NCI-H226 (cell line): ENCODE measurements at places on chromosomes 2 and 18.

- DNase-seq: no peak
Measured at GRCh38 chr2:118496870-118497611, 350.4 kb downstream of the EN1 start.

DNA sequence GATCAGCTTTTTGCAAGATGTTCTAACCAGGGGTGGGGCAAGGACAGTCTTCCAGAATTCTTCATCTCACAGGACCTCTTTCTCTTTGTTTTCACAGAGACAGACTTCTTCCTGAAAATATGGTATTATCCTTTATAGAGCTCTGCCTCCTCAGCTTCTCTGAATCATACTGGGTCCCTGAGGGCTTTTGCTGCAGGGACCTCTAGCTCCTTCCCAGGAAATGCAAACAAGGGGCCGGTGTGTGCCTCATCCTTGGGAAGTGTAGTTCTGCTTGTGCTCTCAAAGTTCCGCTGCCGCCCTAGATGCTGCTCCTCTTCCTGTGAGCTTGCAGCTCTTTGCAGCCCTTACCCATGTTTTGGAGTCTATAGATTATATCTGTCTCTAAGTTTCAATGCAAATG is 99.5 kb upstream of the NPAS2 start:
- DNase-seq: no peak

GRCh38 chr2:42838133-42838532 is 45.8 kb upstream of the HAAO start:
- DNase-seq: no peak

DNA sequence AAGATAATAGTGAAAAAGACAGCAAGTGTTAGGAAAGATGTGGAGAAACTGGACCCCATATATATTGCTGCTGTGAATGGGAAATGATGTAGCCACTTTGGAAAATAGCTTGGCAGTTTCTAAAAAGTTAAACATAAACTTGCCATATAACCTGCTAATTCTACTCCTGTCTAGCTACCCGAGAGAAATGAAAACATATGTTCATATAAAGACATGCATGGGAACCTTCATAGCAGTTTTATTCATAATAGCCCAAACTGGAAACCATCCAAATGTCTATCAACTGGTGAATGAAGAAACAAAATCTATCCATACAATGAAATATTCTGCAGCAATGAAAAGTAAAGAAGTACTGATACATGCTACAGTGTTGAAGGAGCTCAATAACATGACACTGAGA is 50.4 kb upstream of the NABP1 start:
- DNase-seq: no peak

DNA sequence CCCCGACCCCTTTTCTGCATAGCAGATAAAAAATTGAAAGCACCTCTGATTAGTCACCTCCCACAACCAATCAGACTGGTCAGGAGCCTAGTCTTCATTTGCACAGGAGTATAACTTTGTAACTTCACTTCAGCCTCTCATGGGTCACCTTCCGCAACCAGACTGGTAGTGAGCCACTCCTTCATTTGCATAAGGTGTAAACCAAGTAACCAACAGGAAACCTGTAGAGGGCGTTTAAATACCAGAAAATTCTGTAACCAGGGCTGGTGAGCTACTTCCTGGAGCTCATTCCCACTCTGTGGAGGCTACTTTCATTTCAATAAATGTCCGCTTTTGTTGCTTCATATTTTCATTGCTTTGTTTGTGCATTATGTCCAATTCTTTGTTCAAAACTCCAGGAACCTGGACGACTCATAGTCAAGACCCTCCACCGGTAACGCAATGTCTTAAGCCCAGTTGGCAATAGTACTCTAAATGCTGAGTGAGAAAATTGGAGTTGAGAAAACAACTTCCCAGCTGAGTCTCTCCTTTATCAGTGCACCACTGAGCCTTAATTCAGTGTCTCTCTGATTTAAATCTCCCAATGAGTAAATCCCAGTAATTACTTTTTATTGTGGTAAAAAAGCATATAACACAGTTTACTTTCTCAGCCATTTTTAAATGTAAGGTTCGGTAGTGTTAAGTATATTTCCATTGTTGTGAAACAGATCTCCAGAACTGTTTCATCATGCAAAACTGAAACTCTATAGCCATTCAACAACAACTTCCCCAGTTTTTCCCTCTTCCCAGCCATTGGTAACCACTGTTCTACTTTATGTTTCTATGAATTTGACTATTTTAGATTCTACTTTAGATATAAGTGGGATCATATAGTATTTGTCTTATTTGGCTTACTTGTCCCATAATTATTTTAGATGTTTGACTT is 392.7 kb upstream of the SLC8A1 start:
- peak; percentile 31 for DNase-seq

GRCh38 chr18:74841248-74841647 is 243.6 kb downstream of the ZNF407 start:
- no peak for DNase-seq

DNA sequence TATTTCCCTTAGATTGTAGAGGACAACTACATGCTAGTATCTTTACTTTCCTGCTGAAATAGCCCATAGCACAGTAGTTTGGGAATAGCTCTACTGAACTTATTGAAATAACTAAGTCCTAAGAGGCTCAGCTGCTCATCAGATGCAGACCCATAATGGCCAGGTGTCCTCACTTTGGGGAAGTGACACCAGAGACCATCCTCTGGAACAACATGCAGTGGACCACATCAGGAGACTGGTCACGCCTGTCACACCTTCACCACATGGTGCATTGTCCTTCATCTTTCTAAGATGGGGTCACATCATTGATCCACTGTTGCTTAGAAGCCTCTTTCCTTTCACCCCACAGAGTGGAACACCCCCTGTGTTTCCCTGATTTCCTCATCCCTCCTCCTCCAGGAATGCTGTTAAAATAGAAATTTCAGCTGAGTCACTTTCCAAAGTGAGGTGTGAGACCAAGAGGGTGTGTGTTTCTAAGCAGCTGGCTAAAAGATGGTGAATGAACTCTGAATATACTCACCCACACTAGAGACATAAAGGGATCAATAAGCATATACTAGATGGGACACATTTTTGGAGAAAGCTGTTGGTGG is 215.2 kb upstream of the LRRTM1 start:
- DNase-seq: no peak

GRCh38 chr2:168060986-168061750 is 186.2 kb downstream of the STK39 start:
- no peak for DNase-seq

- no peak for DNase-seq
Measured at GRCh38 chr2:96470636-96471035, 34.5 kb downstream of the NEURL3 start.

GRCh38 chr2:170481201-170481600 is 233.9 kb upstream of the SP5 start:
- DNase-seq: no peak

DNA sequence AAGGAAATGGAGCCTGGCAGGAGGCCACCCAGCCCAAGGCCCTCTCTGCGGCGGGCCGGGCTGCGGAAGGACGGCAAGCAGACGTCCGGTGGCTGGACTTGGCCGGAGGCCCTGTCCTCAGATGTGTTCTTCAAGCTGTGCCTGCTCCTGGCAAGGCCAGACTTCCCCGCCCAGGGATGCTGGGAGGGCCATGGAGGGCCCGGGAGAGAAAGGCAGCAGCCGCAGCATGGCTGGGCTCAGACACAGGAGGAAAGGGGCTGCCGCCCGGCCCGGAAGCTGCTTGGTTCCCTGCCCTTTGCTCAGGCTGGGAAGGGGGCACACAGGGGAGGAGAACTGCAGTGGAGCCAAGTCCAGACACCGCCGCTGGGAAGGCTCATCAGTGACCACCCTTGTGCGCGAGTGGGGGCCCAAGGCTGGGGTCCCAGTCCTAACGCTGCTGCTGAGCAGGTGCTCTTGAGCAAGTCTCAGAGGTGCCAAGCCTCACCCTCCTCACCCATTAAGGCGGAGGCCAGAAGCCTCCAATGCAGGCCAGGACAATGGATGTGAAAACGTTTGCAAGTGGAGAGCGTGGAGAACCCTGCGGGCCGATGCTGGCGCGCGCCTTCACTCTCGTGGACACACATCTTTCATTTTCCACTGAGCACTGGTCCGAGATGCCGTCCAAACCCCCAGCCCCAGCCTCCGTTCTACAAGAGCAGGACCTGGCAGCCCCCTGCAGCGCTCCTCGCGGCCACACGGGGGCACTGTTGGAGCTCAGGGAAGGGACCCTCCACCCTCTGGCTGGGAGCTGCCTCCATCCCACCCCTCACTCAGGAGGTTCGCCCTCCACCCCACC is 7.9 kb downstream of the CROCC2 start:
- no peak for DNase-seq

DNA sequence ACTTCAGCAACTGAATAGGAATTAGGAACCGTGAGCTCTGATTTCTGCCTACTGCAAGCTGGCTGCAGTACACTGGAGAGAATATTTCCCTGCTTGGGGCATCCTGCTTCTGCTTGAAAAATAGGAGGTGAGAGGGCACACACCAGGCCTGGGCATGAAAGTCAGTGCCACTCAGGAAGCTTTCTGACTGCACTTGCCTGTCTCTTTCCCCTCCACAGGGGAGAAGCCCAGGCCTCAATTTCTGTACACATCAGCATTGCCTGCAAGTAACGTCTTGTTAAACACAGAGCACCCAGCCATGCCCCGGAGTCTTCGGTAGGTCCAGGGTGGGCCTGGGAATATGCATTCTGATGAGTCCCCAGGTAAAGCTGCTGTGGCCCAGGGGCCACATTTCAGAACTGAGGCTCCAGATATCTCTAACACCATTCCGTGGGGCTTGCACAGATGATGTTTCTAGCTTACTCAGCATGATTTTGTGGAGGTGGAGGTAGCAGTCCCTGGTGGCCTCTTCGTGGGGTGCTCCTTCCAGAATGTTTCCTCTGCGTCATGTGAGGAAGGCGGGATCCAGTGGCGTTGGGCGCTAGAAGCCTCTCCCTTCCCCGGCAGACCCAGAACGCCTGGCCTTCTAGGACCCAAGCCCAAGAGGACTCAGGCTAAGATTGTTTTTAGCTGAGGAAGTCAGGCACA is 114.1 kb downstream of the ZBTB7C start:
- no peak for DNase-seq

DNA sequence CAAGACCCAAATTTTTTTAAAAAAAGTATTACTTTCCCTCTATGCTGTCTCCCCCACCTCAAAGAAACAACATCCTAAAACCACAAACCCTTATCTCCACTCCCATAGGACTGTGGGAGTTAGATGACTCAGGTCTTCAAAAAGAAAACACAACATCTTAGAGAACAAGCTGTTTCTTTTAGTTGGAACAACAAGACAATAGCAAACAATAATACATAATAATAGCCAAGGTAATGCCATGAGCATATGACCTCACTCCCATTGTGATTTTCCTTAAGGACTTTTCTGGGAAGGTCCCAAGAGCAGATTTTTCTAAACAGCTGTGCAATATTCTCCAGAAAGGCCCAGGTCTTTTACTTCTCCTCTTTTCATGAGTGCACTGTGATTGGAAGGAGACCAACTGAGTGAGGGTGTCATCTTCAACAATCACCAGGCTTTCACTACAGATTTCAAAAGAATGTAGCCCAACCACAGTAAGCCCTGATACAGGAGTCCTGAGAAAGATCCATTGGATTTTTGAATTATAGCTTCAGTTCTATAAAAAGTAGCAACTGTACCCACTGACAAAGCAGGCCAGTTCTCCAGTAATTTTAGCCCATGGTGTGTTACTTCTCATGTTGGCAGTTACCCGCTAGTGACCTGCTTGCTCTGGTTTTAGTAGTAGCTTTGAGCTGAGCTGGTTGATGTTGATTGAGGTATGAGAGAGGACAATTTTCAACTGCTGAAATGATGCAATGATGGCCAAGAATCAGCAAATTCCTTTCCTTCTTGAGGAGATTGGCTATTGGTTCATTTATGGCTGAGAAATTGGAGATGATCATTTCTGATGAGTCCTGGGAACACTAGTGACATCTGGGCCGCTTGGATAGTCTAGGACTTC is 144.5 kb upstream of the TCF4 start:
- DNase-seq: peak; percentile 31

GRCh38 chr2:96336104-96336775 is 674 bp downstream of the NCAPH start:
- no peak for DNase-seq

- DNase-seq: no peak
Measured at GRCh38 chr2:207683438-207683837, 28.0 kb upstream of the CCNYL1 start.

DNA sequence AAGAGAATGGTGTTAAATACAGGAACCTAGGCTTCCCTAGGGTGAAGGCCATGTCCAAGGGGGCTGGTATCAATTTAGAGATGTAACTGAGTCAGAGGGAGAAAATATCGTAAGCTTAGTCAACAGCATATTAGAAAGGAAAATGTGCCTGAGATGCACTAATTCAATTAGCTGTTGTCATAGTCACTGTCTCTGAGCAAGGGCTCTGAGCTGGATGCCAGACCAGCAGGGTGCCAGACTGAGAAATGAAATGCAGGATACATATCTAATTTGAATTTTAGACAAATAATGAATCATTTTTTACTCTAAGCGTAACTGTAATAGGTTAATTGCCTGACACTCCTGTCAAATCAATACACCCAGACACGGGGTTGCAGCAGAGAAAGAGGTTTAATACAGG is 11.4 kb upstream of the SLC35F6 start:
- DNase-seq: no peak

- DNase-seq: no peak
Measured at GRCh38 chr18:9354256-9354655, 19.7 kb downstream of the TWSG1 start.

DNA sequence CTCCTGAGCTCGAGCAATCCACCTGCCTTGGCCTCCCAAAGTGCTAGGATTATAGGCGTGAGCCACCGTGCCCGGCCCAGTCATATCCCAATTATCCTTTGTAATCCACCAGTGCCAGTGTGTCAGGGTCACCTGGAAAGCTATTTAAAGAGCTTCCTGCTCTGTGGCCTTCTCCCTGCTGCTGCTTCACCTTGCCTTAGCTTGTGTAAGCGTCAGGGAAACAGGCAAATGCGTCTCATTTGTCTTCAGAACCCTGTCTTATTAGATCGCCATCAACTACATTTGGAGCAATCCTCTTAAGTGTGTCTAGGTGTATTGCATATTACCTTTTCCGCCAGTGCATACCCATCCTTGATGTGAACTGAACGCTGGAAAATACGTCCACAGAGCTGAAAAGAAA is 10.2 kb downstream of the KIF5C start:
- no peak for DNase-seq

- no peak for DNase-seq
Measured at GRCh38 chr18:55751476-55751875, 163.5 kb upstream of the TCF4 start.

DNA sequence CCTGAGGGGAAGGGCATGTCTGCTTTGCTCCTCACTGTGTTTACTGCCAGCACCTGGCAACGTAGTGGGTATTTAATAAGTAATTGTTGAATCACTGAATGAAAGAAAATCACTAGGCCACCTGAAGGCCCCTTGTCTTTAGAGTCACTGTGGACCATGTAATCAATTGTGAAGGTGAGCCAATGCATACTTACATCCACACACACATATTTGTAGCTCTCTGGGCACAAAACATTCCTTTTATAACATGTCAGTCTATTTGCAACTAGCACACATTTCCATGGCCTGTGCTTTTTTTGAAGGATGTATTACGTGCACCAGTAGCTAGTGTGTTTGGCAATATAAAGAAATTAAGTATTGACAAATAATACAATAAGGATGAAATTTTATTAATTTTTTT is 11.2 kb downstream of the ATP8B1 start:
- no peak for DNase-seq

- DNase-seq: no peak
Measured at GRCh38 chr2:215383652-215384279, 52.1 kb downstream of the FN1 start.
